Activated T-cell treated with anti-CD3 and anti-CD28 coated beads, Interleukin-2, amount 50 U/mL, for 24 hours (primary cell): ENCODE measurements at places on chromosomes 2 and 18.
A peak's percentile ranks its signal among the peaks of the same experiment; 100 is the strongest.

DNA sequence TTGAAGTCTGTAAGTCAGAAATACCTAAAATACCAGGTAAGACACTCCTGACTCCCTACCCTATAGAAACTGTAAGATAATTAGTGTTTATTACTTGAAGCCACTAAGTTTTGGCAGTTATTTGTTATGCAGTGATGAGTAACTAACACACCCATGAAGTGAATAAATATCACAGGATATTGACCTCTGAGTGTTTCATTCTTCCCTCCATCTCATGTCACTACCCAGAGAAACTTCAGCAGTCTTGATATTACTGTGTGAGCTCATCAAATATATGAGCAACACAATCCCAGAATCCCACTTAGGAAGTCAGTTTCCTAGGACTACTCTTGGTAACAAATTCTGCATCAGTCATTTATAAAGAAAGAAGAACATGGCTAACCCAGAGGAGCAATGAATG, 529.7 kb downstream of the FBXO15 start:
- no peaks in the 10 kb centered on the region for H3K4me1 ChIP-seq
- no peaks in the 10 kb centered on the region for H3K36me3 ChIP-seq
- H3K27ac ChIP-seq: no peak overlapping the region
- no peaks in the 10 kb centered on the region for H3K27me3 ChIP-seq
- H3K4me3 ChIP-seq: no peak overlapping the region
- DNase-seq: no peak

- H3K4me1 ChIP-seq: no peaks in the 10 kb centered on the region
- no peak for DNase-seq
- H3K36me3 ChIP-seq: no peaks in the 10 kb centered on the region
- H3K27me3 ChIP-seq: no peaks in the 10 kb centered on the region
- H3K4me3 ChIP-seq: no peak overlapping the region
These were observed 1104.2 kb downstream of the BCL11A start for GRCh38 chr2:59449274-59449673.

DNA sequence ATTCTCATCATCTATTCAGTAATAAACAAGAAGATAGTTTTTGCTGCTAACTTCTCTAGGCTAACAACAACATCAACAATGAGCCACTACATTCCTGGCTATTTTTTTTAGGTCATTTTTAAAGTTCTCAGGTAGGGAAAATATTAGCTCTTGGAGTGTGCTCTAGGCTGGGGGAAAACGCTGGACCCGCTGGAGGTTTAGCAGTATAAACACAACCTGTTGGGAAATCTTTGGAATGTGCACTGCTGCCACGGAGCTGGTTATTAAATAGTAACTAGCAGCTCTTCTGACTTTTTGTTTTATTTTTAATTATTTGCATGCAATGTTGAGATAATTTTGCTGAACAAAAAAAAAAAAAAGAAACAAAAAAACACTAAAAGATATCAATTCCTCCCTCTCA, 892.1 kb upstream of the ACVR2A start:
- H3K27me3 ChIP-seq: no peaks in the 10 kb centered on the region
- no peak for DNase-seq
- H3K36me3 ChIP-seq: no peaks in the 10 kb centered on the region
- H3K4me3 ChIP-seq: no peak overlapping the region
- H3K27ac ChIP-seq: no peak overlapping the region

GRCh38 chr2:232873909-232874641, 4.0 kb downstream of the SNORC start:
- peaks cover 6% of the 10 kb centered on the region for H3K4me1 ChIP-seq
- DNase-seq: no peak
- no peak overlapping the region for H3K4me3 ChIP-seq
- H3K27me3 ChIP-seq: peaks cover 26% of the 10 kb centered on the region
- H3K27ac ChIP-seq: no peak overlapping the region

DNA sequence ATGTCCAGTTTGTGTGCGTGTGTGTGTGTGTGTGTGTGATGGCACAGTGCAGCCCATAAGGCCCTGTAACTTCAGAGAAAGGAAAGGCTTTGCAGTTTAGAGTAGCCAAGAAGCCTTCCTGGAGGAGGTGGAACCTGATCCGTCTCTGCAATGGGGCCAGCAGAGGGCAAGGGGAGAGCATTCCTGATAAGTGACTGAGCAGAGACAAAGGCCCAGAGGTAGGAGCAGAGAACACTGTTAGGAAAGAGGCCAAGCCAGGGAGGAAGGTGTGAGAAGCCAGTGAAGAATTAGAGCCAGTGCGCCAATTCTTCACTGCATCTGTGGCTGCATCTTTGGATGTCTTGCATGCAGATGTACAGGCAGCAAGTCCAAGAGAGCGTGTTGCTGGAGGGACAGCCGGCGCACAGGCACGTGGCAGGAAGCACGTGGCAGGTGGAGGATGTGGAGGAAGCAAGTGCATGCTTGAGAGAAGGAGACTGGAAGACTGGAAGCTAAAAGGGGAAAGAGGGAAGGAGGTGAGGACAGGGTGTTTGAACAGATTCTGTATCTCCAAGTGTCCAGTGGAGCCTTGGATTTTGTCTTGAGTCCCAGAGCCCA, 196.3 kb downstream of the CTIF start:
- no peak overlapping the region for H3K4me3 ChIP-seq
- H3K4me1 ChIP-seq: peaks cover 4% of the 10 kb centered on the region
- H3K27ac ChIP-seq: no peak overlapping the region
- no peak for DNase-seq

GRCh38 chr18:42341423-42341822, 386.4 kb downstream of the PIK3C3 start:
- H3K4me1 ChIP-seq: no peaks in the 10 kb centered on the region
- no peak overlapping the region for H3K4me3 ChIP-seq
- no peak for DNase-seq
- no peak overlapping the region for H3K27ac ChIP-seq

GRCh38 chr2:70715071-70715985, 52.7 kb downstream of the ADD2 start:
- H3K4me3 ChIP-seq: no peak overlapping the region
- peaks cover 3% of the 10 kb centered on the region for H3K36me3 ChIP-seq
- no peaks in the 10 kb centered on the region for H3K27me3 ChIP-seq
- no peak for DNase-seq
- H3K4me1 ChIP-seq: no peaks in the 10 kb centered on the region
- H3K27ac ChIP-seq: no peak overlapping the region

- H3K36me3 ChIP-seq: no peaks in the 10 kb centered on the region
- H3K4me1 ChIP-seq: no peaks in the 10 kb centered on the region
- DNase-seq: no peak
- H3K27ac ChIP-seq: no peak overlapping the region
- no peak overlapping the region for H3K4me3 ChIP-seq
These were observed 720.8 kb downstream of the DCDC2C start for GRCh38 chr2:4424153-4424552.

DNA sequence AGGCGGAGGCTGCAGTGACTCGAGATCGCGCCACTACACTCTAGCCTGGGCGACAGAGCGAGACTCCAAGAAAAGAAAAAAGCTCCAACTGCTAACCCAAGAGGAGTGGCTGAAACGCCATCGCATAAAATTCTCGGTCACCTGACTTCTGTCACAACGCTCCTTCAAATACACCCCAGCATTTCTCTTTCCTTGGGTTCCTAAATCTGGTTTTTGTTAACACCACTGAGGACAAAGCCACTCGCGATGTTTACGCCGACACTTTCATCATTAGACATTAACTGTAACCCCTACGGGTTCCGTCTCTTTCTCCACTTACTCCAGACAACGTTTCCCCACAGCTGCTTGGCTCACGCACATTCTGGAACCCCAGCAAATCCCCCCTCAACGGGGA, 679 bp downstream of the CLK1 start:
- H3K27ac ChIP-seq: peak overlapping the region; percentile 98
- no peaks in the 10 kb centered on the region for H3K27me3 ChIP-seq
- H3K36me3 ChIP-seq: peaks cover 64% of the 10 kb centered on the region
- DNase-seq: no peak
- H3K4me1 ChIP-seq: peaks cover 39% of the 10 kb centered on the region
- H3K4me3 ChIP-seq: peak overlapping the region; percentile 92

DNA sequence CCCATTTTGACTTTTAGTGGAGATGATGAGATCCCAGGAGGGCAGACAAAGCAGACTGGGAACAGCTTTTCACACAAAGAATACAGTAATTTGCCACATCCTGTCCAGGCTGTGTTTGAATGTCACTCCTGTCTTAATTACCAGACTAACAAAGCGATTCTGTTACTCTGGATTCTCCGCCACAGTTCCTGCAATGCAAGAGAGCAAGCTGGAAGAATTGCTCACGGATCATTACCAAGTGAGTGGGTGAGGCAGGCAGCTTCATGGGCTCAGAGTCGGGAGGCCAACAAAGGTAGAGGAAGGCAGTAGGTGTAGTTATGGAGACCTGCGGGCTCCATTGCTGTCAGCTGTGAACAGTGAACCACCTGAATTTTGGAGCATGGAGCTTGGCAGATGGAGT, 250.5 kb upstream of the ATP5MC3 start:
- no peaks in the 10 kb centered on the region for H3K27me3 ChIP-seq
- no peaks in the 10 kb centered on the region for H3K4me1 ChIP-seq
- no peak overlapping the region for H3K27ac ChIP-seq
- no peak for DNase-seq
- H3K36me3 ChIP-seq: no peaks in the 10 kb centered on the region
- no peak overlapping the region for H3K4me3 ChIP-seq

GRCh38 chr2:223500709-223501108, 101.5 kb downstream of the SCG2 start:
- no peaks in the 10 kb centered on the region for H3K4me1 ChIP-seq
- no peak overlapping the region for H3K4me3 ChIP-seq
- no peak overlapping the region for H3K27ac ChIP-seq
- no peak for DNase-seq

GRCh38 chr2:126645211-126645618, 10.7 kb upstream of the GYPC start:
- H3K4me3 ChIP-seq: no peak overlapping the region
- no peaks in the 10 kb centered on the region for H3K36me3 ChIP-seq
- peaks cover 1% of the 10 kb centered on the region for H3K4me1 ChIP-seq
- no peak overlapping the region for H3K27ac ChIP-seq
- DNase-seq: no peak

- peaks cover 28% of the 10 kb centered on the region for H3K36me3 ChIP-seq
- H3K27ac ChIP-seq: peak overlapping the region; percentile 100
- DNase-seq: peak; percentile 52
- peaks cover 100% of the 10 kb centered on the region for H3K4me1 ChIP-seq
These were observed 162.1 kb downstream of the BCL2 start for GRCh38 chr18:63157293-63158011.

DNA sequence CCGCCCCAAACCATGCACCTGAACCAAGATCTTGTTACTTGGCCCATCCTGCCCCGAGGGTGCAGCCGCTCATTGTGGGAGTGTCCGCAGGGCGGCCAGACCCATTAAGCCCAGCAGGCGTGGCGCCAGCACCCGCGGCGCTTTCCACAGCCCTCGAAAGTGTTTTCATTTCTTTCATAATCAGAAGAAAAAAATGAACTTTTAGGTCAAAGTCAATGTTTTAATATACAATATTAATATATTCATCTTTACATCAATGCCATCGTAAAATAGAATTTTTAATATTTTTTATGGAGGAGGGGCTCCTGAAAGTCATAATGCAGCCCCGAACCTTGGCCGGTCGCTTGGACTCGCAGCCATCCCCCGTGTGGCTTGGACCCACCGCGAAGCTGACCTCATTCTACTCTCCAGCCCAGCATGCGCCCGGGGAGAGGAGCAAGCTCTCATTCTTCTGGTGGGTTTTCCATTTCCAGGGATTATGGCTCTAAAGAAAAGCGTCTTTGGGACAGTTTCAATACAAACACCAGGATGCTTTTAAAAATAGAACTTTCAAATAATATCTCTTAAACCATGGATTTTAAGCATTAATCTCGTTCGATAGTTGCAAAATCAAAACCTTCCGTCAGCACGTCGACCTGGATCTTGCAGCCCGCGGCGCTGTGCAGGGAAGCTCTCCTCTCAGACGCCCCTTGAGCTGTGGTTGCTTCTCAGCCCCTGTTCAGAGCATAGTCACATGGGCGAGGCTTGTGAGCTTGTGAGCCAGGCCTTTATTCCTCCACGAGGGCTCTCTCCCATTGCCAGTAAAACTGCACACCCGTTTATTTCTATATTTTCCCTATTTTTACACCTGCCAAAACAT, 17.2 kb upstream of the ASB1 start:
- no peaks in the 10 kb centered on the region for H3K27me3 ChIP-seq
- DNase-seq: no peak
- H3K4me1 ChIP-seq: peaks cover 8% of the 10 kb centered on the region
- no peak overlapping the region for H3K27ac ChIP-seq

DNA sequence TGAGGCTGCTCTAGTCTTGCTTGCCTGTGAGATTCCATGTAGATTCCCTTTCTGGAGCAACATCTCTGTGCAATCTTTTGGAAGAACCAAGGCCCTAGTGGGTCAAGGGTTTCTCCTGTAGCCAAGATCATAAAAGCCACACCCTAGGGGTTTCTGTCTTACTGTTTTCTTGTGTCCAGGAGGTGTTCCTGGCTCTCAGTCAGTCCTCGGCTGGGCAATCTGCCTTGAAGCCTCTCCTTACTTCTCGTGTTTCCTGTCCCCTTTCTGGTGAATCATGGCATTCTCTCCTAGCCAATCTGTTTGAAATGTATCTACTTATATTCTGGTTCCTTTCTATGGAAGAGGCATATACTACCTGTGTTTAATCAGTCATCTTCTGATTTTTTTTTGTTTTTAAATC, 484.8 kb upstream of the UBE2E3 start:
- H3K4me3 ChIP-seq: no peak overlapping the region
- DNase-seq: no peak
- H3K27me3 ChIP-seq: peaks cover 4% of the 10 kb centered on the region
- no peaks in the 10 kb centered on the region for H3K4me1 ChIP-seq

- H3K4me1 ChIP-seq: no peaks in the 10 kb centered on the region
- H3K36me3 ChIP-seq: no peaks in the 10 kb centered on the region
- no peak overlapping the region for H3K4me3 ChIP-seq
These were observed 45.1 kb downstream of the PIEZO2 start for GRCh38 chr18:11104307-11104706.

DNA sequence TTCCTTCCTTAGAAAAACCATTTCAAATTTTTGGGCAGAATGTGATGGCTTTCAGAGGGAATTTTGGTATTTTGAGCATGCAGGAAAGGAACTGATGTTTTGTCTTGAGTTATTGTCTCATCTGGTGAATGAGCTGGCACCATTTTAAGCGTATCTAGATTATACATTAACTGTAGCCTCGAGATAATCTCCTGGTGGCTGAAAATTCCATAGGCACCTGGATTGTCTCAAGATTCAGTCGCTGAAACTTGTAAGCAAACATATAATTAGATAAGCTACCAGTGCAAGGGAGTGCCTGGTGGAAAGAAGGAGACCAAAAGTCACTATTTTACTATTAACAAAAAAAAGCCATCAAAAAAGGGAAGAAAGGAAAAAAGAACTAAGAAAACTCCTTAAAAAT, 687.8 kb upstream of the DDX18 start:
- H3K4me3 ChIP-seq: no peak overlapping the region
- no peak overlapping the region for H3K27ac ChIP-seq
- no peak for DNase-seq

DNA sequence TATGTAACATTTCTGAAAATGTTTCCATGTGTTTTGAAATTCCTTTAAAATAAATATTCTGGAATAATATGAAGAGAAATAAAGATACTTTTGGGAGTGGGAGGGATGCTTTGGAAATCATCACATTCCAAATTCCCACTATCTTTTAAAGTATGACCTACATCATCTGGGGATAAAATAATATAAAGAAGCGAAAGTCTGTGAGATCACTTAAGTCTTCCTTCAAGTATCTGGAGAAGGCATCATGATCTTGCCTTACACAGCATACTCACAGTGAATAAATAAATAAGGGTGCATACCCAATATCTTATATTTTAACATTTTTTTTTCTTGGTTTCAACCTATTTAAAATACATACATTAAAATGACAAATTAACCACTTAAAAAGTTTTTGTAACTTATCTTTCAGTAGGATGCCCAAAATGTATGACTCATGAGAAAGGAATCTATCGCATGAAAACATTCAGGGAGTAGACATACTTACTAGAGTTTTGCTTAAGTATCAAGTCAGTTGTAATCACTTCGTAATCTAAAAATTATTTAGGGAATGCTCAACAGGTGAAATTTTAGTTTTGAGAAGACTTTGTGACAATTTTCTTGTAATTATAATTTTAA, 248.3 kb upstream of the COL3A1 start:
- H3K27me3 ChIP-seq: no peaks in the 10 kb centered on the region
- DNase-seq: no peak
